Cortex of kidney (tissue), 1 donor: ENCODE measurements at places on chromosomes 11 and 22.

- DNase-seq: no peak
These were observed 1.2 kb upstream of the TBC1D10A start for GRCh38 chr22:30327864-30328345.

GRCh38 chr11:30279796-30280195 lies 43.1 kb upstream of the ARL14EP start:
- no peak for DNase-seq

- no peak for DNase-seq
These were observed 1.4 kb upstream of the TCN2 start for GRCh38 chr22:30605449-30606110.

- no peak for DNase-seq
These were observed 6.9 kb downstream of the CDC42EP1 start for GRCh38 chr22:37566903-37567798.

- DNase-seq: no peak
These were observed 45.7 kb downstream of the APOL1 start for GRCh38 chr22:36298601-36299000.

DNA sequence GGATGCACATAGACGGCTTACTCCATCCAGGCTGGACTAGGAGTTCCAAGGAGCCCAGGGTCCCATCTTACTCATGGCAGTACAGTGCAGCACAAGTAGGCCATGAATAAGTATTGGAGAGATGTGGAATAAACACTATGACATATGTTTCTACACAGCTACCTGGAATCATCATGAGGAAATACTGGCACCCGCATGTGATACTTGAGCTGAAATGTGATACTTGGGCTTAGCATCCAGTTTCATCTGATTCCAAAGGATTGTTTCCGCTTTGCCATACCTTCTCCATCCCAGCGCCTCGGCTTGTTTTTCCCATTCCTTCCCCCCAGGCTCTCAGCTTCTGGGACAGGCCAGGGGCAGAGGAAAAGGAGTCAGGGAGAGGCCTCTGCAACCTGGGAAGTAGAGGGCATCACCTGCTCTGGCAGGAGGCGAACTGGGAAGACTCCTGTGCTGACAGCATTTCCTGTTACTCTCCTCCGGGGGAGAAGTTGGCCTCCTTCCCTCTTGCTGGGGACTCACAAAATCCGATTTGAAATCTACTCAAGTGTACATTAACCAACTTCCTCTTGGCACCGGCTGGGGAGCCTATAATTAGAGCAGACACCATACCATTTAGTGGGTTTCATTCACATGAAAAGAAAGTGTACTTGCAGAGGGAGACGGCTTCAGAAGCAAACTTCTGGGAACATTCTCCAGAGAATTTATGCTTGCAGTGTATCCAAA lies 187.8 kb downstream of the MIAT start:
- DNase-seq: no peak

DNA sequence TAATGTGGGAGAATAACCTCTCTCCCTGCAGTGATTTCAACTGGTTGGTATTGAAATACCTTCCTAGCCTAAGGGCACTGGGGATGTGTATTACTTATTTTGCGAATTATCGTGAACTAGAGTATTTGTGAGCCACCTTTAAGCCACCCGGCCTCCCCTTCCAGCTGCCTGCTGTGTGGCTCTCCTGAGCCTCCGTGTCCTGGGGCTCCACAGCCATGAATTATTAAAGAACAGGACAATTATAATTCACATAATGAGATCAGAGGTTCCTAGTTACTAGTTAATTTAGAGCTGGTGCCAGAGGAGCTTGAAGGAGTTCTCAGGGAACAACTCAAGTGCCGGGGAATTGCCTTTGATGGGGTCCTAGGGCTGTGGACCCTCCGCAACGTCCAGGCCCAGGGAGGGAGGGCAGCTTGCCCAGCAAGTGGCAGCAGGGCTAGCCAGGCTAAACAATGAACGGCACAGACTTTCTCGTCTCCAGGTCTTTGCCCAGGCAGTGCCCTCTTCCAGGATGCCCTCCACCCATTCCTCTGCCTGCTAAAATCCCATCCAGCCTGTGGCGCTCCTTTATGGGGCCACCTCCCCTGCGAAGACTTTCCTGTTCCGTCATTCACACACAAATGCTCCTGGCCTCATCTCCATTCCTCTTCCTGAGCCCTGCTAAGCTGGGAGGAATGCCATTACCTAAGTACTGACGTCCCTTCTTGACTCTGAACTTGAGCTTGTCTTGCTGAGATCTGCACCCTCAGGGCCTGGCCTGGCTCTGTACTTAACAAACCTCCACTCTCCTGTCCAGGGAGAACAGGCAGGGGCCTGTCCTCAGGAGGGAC lies 91.5 kb downstream of the RTL6 start:
- DNase-seq: no peak
